ENCODE measurements at places on chromosomes 2 and 18.

DNA sequence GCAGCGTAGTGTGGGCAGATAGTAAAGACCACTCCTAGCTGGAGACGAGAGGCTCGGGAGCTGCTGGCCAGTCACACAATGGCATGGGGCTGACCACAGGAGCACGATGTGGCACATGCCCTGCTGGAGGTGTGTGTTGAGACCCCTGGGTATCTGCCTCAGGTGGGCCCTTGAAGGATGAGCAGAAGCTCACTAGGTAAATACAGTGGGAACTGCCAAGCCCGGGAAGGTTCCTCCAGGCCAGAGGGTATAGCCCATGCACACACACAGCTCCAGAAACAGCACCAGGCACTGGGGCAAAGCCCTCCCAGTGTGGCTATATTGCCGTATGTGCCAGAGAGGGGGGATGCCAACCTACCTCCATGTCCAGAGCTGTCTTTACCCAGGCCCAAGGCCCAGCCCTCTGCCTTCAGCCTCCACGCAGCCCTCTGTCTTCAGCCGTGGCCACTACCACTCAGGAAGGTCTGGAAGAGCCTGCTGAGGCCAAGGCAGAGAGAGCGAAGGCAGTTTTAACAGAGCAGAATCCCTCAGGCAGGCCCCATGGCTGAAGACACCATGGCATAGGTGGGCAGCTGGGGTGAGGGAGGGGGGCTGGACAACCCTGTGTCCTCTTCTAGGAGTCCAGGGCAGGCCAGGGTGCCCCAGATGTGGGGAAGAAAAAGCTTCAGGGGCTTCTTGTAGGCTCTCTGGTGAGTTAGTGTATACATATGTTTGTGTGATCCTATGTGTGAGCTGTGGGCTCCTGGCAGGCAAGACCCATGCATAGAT is 7.0 kb upstream of the ARID5A start:
- DNase-seq: no peak

- DNase-seq: no peak
Measured at GRCh38 chr18:48136827-48137373, 206.4 kb upstream of the SMAD2 start.

DNA sequence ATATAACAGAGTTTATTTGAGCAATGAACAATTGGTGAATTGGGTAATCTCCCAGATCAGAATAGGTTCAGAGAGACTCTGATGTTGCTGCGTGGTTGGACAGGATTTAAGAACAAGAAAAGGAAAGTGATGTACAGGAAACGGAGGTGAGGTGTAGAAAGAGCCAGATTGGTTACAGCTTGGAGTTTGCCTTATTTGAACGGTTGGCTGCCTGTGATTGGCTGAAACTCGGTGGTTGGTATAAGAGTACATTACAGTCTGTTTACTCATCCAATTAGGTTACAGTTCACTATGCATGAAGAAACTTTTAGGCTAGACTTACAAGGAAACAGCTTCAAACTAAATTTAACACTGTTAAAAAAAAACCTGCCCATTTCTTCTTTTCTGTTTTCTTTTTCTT is 68.0 kb upstream of the CABLES1 start:
- no peak for DNase-seq

- DNase-seq: no peak
Measured at GRCh38 chr2:191947235-191947634, 100.3 kb upstream of the CAVIN2 start.

DNA sequence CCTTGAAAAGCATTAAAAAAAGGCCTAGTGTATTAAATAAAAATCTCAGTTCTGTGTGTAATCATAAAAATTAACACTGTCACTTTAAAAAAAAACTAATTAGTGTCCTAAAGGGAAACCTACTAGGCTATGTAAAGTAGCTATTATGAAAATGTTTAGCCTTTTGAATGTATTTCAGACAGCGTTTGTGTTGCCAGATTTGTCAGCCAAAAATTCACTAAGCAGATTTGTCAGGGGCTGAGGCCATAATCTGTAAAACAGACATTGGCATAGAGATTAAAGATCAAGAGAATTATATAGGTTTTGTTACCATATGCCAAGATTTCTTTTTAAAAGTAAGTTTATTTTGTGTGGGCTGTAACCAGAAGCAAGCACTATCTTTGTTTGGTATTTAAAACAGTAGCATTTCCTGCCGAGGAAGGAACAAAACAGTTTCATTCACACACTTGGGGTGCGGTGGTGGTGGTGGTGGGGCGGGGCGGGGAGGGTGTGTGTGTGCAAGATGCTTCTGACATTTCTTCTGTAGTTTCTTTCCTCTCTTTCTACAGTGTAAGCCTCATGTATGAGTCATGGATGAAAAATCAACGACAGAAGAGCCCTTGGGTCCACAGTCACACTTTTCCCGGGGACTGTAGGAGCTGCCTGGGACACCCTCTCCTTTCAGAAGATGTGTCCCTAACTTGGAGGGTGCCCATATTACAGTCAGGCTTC is 328.5 kb upstream of the FANCL start:
- no peak for DNase-seq

- DNase-seq: no peak
Measured at GRCh38 chr2:31413025-31413424, 1.5 kb downstream of the XDH start.

GRCh38 chr2:133557614-133558013 is 10.6 kb downstream of the NCKAP5 start:
- DNase-seq: no peak

DNA sequence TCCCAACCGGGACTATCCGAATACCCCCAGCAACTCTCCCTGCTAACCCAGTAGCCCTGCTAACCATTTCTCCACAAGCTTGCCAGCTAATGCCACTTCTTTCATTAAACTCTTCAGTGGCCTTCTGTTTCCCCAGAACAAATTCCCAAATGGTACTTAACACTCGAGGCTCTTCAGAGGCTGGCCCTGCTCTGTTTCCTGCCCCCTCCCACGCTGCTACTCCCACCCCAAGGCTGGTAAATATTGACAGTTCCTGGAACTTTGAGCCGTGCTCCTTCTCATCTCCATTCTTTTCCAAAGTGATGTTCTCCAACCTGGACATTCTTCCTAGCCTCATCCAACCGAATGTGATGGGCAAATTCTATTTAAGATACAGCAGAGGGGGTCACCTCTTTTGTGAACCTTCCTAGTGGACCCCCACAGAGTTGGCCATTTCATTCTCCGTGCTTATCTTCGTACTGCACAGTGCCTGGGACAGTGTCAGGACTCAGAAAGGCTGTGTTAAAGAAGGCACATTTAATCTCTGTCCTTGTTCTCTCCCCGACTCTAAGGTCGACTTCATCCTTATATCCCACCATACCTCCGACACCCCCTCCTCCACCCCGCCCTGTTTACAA is 3.2 kb upstream of the KIDINS220 start:
- DNase-seq: no peak

- DNase-seq: no peak
Measured at GRCh38 chr18:48393170-48393569, 16.0 kb downstream of the ZBTB7C start.

All from stimulated activated naive CD4-positive, alpha-beta T cell treated with Interleukin-2 at 50 U/mL for 16 hours (primary cell).